CD4-positive, CD25-positive, alpha-beta regulatory T cell (primary cell): ENCODE measurements at places on chromosomes 1 and 21. TPM values are rescaled to one million over a fixed set of nuclear protein-coding genes. Genes with fewer than 3 reads are reported as not detected.

The COL11A1 gene
- polyA plus RNA-seq = not detected

- DNase-seq = peak; percentile 52
Observed at GRCh38 chr1:167473761-167474160, 44.6 kb downstream of the CD247 start.

The CFAP141 gene
- polyA plus RNA-seq = not detected

DNA sequence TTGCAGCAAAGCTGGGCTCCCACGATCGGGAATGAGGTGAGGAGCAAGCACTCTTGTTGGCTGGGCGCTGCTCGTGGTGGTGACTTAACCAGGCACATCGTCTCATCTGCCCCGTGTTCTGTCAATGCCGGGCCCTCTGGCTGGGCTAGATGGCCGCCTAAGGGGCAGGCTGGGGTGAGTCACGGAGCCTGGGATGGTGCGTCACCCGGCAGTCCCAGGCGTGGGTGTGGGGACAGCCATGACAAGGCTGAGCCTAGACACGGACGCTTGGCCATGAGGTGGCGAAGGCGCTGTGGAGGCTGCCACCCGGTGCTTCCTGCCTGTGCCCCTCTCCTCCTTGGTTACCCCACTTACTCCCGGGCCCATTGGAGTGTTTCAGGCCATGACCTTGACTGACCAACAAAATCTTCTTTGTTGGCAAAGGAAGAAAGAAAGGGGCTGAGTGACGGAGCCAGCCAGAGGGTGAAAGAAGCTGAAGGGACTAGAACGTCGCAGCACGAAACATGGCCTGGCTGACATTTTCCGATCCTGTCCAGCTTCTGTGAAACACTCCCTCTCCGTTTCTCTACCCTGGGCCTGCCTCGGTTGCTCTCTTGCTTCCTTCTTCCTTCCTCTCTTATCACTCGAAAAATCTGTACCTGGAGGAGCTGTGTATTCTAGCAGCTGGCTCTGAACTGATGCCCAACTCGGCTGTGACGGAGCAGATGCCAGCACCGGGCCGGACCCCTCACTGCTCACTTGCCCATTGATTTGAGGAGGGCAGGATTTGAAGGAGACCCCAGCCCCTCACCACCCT, 596 bp downstream of the CD247 start:
- peak; percentile 80 for DNase-seq

The KCNK1 gene
- 0.23 TPM for polyA plus RNA-seq

The MX1 gene
- 83.6 TPM for polyA plus RNA-seq

DNA sequence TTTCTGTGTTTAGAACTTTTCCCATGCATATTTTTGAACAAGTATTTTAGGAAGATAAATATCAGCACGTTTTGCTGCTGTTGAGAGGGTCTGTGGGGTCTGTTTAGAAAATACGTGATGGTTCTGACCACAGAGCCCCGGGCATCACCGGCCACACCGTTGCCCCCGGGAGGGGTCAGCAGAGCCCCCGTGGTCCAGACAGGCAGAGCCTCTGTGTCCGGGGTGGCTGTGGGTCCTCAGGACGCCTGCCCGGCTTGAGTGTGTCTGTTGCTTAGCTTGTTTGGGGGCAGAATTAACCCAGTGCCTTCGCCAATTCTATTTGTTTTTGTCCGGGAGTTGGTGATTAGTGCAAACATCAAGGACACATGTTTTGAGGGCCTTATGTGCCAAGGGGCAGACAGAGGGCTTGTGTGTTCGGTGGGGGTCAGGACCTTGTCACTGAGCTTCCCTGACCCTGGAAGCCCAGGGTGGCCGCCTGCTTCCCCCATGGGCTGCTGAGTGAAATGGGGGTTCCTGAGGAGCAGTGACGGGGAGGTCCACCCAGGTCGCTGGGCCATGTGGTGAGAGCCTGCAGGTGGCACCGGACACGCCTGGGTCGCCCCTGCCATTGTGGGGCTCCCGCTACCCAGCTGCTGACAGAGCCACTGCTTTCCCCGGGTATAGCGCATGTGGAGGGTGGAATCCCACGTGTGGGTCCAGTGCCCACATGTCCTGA, 122.2 kb downstream of the SIK1 start:
- DNase-seq = no peak

GRCh38 chr1:20151906-20152598, 12.9 kb downstream of the PLA2G2F start:
- peak; percentile 60 for DNase-seq

GRCh38 chr1:205840146-205840923, 9.6 kb downstream of the PM20D1 start:
- no peak for DNase-seq

- DNase-seq = no peak
Observed at GRCh38 chr1:69271587-69272125, 296.1 kb upstream of the LRRC7 start.

DNA sequence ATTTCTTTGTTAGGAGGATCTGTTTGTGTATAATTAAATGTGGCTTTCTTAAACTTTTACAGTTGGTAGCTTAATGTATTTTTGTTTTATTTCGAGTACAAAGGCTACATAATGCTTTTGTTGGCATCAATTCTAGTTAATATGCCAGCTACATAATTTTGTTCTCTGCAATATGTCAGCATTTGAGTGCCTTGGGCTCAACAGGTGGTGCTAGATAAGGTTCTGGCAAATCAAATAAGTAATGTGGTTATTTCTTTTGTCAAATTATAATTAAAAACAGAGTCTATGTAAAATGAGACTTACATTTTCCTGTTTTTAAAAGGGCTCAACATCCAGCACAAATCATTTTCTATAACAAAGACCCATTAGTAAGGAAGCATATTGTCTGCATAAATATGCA, 410.6 kb upstream of the NR5A2 start:
- no peak for DNase-seq
